ENCODE measurements at places on chromosomes 13 and 19.

GRCh38 chr19:50858886-50859285 lies 4.2 kb downstream of the KLK3 start:
- DNase-seq, result no peak

- DNase-seq, result no peak
Measured at GRCh38 chr13:26280822-26281221, 26.9 kb downstream of the CDK8 start.

DNA sequence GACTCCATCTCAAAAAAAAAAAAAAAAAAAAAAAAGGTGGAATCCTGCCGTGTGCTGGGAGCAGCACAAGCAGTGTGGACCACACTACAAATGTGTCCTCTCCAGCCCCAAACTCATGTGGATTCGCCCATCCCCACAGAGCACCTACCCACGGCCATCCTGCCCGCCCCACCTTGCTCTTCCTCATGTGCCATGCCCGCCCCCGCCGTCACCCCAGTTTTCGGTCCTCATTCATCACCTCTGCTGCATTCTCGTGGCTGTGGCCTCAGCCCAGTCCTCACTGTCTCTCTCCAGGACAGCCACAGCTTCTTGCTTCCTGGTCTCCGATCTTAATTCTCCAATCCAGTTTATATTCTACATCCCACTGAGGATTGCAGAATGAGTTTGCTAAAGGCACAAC lies 80.0 kb upstream of the TM9SF2 start:
- DNase-seq, result no peak

DNA sequence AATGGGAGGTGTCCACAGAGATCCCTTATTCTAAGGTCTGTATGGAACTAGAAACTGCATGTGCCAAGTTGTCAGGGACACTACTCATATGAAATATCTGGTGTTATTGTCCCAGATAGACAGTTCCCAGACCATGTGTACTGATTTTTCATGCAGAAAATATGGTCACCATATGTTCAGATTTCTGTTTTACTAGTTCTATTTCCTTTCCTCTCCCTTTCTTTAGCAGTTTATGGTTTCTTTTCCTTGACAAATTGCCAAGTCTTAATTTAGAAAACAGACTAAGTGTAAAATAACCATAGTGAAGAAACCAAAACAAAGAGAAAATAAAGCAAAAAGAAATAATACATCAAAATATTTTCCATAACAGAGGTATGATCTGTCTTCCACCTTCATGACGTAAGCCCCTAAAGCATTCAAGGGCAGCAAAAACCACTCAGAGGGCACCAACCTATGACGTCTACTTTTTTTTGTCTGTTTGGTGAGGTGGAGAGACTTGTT lies 248.5 kb downstream of the KCTD12 start:
- DNase-seq, result no peak

GRCh38 chr13:98493042-98493712 lies 83.7 kb downstream of the STK24 start:
- no peak for DNase-seq

DNA sequence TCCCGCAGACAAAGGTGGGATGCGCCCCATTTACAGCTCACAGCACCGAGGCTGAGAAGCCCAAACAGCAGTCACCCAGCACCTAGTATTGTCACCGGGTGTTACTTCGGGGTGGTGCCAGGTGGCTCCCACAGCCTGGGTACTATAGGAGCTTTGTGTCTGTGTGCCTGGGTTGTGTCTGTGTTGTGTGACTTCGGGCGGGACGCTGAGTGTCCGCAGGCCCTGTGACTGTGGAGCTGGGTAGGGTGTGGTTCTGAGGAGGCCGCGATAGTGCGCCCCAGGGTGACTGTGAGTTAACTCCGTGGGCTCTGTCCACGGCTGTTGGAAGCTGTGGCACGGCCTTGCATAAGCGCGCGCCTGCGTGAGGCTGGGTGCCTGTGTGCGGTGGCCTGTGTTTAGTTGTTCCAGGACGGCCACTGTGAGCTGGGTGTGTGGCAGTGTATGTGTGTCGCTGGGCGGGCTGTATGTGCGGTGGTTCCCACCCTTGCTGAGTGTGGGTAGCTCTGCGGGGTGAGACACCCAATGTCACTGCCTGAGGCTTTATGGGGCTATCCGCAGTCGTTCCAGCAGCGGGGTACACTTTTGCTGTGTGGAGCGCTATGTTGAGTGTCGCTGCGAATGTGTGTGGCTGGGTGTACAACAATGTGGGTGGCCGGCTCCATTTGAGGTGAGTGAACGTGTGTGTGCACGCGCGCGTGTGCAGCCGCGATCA lies 559 bp upstream of the SSBP4 start:
- no peak for DNase-seq

- no peak for DNase-seq
Measured at GRCh38 chr19:18053576-18054219, 33.0 kb downstream of the IL12RB1 start.

All from activated T-helper 1 cell treated with Interleukin-2 at 50 U/mL for 16 hours (primary cell).